Central memory CD4-positive, alpha-beta T cell (primary cell): ENCODE measurements at places on chromosomes 12 and 14.
A peak's percentile ranks its signal among the peaks of the same experiment; 100 is the strongest.

DNA sequence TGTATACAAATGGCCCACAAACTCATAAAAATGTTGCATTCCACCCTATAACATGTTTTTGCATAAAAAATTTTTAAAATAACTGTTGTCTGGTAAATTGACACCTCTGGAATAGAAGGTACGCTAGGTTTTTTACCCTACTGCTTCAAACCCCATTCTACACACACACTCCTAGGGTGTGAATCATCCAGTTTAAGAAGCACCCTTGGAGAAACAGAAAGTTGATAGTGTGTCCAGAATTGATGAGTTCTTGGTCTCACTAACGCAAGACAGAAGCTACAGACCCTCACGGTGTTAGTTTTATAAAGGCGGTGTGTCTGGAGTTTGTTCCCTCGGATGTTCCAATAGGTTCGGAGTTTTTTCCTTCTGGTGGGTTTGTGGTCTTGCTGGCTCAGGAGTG, 158.5 kb downstream of the KLRB1 start:
- DNase-seq, result no peak

DNA sequence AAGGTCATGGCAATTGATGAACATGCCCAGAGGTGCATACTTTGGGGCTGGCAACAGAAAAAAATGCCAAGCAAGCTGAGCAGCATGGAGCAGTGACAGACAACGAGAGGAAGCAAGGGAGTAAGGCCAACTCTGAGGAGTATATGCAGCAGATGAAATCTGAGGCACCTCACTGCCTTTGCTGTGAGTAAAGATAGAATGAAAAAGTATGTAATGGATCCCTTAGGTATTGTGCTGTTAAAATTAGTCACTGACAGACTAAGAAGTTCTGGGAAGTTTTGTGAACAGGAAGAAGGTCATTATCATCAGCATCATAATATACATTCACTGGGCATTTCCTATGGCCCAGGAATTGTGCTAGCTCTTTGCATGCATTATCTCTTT, 269.9 kb downstream of the DUSP6 start:
- no peak for DNase-seq

DNA sequence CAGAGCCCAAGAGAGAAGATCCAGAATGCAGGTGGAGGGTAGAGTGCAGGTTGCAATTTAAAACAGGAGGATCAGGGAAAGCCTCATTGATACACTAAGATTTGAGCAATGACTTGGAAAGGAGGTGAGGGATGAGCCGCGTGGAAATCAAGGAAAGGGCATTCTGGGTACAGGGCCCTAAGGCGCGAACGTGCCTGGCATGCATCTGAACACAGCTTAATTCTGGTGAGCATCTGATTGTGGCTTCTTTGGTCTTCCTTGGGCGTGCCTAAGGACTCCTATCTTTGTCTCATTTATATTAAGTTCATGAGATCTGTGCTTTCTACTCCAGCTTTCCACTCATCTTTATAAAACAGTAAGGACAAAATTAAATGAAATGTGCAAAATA, 79.3 kb downstream of the NTF3 start:
- DNase-seq, result no peak

DNA sequence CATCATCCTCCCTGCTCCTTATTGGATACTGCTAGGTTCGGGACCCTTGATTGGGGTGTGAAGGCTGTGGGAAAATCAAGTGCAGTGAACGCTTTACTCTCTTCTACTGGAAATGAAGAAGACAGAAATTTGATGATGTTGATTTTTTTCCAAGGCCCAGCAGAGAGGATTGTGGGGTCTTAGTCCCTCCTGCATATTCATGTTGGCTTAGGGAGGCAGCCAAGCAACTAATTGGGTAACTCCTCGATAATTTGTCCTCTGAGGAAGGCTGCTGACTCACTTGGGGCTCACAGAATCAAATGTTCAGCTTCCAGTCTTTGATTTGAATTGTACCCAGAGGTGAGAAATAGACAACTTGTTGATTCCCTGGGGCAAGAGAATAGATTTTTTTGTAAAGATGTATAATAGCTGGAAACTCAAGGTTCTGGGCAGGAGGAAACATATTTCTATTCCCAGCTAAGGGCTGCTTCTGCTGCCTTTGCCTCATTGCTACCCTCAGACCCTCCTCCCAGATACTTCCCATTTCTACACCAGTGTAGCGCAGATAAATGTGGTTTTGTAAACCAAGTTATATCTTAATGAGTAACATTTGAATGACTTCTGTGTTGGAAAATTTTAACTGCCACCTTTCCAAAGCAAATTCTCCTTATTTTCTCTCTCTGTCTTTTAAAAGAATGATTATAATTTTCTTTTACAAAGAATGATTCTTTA, 21.7 kb downstream of the NEUROD4 start:
- DNase-seq, result no peak

GRCh38 chr14:87148655-87149054, 844.3 kb downstream of the GALC start:
- DNase-seq, result no peak

- DNase-seq, result peak; percentile 34
Observed at GRCh38 chr12:40224439-40225291, at the start of gene LRRK2. Gene LRRK2 (plus strand): TSS chr12:40224997. CDS start chr12:40225132, 135 bp downstream.

DNA sequence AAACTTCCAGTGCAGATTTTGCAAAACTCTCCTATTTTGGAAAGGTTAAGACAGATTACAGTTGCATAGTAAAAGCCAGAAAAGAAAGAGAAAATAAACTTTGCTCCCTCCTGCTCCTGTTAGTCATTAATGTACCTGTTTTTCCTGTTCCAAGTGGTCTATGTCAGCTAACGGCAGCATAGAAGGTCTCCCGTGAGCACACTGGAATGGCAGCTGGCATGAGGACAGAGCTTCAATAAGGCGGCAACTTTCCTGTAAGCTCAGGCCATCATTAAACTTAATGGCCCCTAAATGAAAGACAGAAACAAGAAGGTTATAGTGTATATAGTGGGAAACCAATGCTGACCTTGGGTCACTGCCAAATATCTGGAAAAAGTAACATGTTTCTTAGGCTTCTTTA, 16.0 kb downstream of the EIF2B2 start:
- no peak for DNase-seq

- DNase-seq, result no peak
Observed at GRCh38 chr14:94022532-94023411, 3.4 kb upstream of the OTUB2 start.

- no peak for DNase-seq
Observed at GRCh38 chr14:69356903-69357543, 41.1 kb downstream of the ERH start.

DNA sequence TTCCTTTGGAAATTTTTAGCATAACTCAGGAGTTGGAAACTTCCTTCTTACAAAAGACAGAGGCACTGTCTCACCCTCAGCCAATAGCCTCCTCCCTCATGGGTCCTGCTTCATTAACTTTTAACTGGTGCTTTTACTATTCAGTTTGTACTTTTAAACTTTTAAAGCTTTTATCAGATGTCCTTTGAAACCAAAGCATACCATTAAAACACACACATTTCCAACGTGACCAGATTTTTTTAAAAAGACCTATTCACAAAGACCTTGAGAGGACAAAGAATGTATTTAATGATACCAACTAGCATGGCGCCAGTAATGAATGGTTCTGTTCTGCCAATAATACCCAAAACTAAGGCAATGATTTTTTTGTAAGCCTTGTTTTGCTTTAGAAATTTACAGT, 173.6 kb upstream of the EEA1 start:
- no peak for DNase-seq

GRCh38 chr14:54650959-54651351, 84.0 kb downstream of the SAMD4A start:
- DNase-seq, result no peak

GRCh38 chr12:31011336-31011735, 62.3 kb upstream of the DDX11 start:
- no peak for DNase-seq

DNA sequence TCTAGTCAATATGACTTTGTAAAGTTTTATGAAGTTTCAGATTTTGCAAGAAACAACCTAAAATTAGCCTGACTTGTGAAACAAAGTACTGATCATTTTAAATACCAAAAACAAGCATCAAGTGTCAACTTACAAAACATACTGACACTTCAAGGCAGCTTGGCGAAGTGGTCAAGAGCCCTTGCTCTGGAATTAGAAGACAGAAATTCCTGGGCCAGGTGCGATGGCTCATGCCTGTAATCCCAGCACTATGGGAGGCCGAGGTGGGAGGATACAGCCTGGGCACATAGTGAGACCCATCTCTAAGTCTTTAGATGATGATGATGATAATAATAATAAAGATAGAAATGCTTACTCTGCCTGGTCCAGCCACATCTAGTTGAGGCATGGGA, 45.4 kb upstream of the NR2C1 start:
- no peak for DNase-seq

GRCh38 chr14:55188686-55189295, 2.6 kb downstream of the DLGAP5 start:
- DNase-seq, result no peak

DNA sequence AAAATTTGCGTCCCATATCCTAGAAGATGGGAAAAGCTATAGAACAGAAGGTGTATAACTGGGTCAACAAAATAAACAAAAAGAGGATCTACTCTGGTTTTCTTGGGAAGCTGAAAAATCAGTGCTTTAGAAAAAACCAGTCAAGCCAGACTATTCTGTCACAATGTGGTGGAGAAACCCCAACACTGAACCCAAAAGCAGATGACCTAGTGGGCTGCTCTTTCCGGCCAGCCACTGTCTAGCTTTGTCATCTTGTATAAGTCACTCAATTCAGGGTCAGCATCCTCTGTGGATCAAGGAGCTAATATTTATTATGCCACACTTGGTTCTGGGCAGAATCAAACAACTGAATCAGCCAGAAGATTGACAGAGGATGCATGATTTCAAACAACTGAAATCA, 26.6 kb upstream of the TMCC3 start:
- no peak for DNase-seq

DNA sequence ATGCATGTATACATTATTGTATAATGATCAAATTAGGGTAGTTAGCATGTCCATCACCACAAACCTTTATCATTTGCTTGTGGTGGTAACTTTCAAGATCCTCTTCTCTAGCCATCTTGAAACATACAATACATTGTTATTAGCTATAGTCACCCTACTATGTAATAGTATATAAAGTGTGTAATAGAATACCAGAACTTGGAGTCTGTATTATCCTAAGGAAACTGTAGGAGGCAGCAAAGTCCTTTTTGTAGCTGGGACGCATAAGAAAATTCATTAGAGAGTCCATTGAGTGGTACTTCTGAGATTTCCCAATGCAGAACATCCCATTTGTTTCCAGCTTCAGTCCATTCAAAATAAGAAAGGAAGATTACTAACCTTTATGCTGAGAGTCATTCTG, 325.9 kb upstream of the LRFN5 start:
- no peak for DNase-seq

- no peak for DNase-seq
Observed at GRCh38 chr12:47095446-47096236, 15.9 kb upstream of the AMIGO2 start.

DNA sequence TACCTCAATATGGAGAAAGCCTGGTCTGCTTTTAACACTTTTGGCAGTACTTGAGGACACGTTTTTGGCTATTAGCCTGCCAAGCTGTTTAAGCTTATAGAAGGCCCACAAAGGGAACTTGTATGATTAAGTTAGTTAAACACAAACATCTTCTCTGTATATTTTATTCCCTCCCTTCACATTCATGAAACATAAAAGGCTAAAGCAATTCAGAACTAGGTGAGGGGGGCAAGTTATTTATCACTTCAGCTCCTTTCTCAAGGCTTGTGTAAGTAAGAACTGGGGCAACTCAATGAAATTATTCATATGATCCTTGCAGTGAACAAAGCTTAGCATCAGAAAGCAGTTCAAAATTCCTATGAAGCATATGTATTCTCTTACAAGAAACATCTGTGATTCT, 7.5 kb downstream of the PRICKLE1 start:
- DNase-seq, result no peak

GRCh38 chr12:82326905-82327503, 31.2 kb downstream of the CCDC59 start:
- no peak for DNase-seq

GRCh38 chr14:91878274-91878673, 10.9 kb upstream of the TC2N start:
- no peak for DNase-seq

- no peak for DNase-seq
Observed at GRCh38 chr14:92473969-92474535, 39.5 kb upstream of the RIN3 start.

DNA sequence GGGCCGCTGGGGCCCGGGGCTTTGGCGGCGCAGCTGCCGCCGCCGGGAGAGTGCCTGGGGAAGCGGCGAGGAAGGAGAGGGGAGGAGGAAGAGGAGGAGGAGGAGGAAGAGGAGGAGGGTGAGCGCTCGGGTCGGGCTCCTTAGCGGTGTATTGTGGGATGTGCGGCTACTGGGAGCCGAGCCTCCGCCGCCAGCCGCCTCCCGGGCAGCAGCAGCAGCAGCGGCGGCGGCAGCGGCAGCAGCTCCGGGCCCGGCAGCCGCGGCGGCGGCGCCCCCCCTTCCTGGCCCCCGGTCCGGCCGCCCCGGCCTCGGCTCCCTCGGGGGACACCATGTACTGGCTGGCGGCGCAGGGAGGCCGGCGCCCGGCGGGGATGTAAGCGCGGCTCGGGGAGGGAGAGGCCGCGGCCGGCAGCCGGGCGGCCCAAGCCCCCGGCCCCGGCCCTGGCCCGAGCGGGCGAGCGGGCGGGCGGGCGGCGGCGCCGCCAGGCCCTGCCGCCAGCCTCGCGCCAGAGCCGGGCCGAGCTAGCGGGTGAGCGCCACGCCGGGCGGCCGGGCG, at the start of gene SETD1B:
Gene SETD1B, plus strand, starts transcription at position 149 of the 556 bp plus-strand sequence. CDS start 729 bp downstream, outside the sequence.
- DNase-seq, result peak; percentile 43

DNA sequence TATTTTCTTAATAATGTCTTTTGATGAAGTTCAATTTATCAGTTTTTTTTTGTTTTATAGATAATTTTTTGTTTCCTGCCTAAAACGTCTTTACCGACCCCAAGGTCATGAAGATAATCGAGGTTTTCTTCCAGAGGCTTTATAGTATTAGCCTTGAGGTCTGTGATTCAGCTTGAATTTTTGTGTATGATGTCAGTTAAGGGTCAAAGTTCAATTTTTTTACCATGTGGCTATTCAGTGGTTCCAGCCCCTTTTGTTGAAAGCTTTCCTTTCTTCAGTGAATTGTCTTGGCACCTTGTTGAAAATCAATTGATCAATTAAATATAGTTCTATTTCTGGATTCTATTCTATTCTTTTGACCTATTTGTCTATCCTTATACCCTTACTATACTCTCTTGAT, 3.2 kb upstream of the MGST1 start:
- DNase-seq, result no peak

- DNase-seq, result no peak
Observed at GRCh38 chr12:55877824-55878223, 35.1 kb upstream of the MMP19 start.

DNA sequence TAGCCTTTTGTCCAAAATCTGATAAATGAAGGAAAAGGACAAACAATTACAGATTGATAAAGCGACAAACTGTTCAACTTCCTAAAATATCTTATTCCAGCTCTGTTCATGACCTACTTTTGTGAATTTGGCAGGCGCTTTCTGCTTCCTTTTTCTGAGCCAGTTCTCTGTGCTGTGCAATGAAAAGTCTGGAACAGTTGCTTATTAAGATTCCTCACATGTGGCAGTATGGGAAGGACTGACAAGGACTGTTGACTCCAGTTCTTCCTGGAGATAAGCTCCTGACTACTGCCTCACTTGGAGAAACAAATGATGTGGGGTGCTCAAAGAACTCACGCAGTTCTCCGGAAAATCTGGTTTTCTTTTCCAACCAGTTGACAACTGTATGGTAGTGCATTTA, 58.3 kb upstream of the ANP32D start:
- DNase-seq, result no peak

- DNase-seq, result peak; percentile 69
Observed at GRCh38 chr12:45729233-45730083, at the start of gene ARID2. Gene ARID2 (plus strand): TSS chr12:45729706. CDS start chr12:45729837, 131 bp downstream.

GRCh38 chr14:65462411-65462810, 49.9 kb downstream of the FUT8 start:
- no peak for DNase-seq

- DNase-seq, result no peak
Observed at GRCh38 chr12:112285600-112286401, 96.4 kb downstream of the HECTD4 start.
